ENCODE measurements at places on chromosomes 6 and 20.

GRCh38 chr6:156864557-156864956, 87.4 kb downstream of the ARID1B start:
- DNase-seq, result no peak

GRCh38 chr6:34248198-34248726, 544 bp downstream of the SMIM29 start:
- DNase-seq, result no peak

GRCh38 chr6:71929047-71929446, 42.7 kb downstream of the RIMS1 start:
- DNase-seq, result no peak

DNA sequence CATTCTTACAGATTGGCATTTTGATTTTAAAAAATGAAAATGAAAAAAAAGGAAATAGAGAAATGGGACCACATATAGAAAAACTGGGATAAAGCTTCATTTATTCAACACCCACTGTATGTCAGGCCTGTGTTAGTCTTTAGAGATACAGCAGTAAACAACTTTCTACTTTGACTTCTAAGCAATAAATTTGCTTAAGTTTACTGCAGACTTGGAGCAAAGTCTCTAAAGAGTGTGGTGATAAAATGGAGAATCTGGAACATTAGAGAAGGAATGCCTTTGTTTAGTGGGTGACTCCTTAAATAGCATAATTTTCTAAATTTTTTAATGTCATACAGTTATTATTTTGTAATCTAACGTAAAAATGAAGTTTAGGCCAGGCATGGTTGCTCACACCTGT, 80.7 kb upstream of the CNKSR3 start:
- no peak for DNase-seq

DNA sequence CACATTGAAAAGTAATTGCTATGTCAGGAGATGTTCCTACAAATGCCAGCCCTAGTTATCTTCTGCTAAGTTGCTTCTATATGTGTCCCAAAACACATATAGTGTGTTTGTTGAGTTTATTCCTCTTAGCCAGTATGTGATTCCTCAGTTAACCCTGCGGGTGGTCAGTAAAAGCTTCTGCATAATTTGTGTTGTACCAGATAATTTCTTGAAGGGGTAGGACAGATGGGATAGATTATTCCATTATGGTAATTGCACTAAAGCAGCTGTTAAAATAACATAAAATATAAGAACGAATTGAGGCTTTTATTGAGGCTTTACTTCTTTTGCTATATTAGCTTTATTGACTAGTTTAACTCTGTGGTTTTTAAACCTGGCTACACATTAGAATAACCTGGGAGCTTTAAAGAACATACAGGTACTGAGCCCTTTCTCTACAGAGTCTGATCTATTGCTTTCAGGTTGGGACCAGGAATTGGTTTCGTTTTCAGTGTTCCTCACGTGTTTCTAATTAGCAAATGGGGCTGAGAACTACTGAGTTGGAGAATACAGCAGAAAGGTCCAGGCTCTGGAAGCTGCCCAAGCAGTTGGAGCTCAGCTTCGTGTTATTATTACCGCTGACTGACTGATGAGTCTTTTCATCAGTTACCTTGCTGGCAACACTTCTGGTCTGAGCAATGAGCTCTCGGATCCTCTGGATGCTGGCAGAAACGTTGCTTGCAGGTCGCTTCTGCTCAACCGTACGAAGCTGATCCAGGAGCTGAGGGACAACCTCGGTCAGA, 56.9 kb downstream of the FAM229B start:
- no peak for DNase-seq

GRCh38 chr6:62775427-62776022, 435.7 kb upstream of the FKBP1C start:
- peak; percentile 10 for DNase-seq
